ENCODE measurements at places on chromosomes 6 and 20.

DNA sequence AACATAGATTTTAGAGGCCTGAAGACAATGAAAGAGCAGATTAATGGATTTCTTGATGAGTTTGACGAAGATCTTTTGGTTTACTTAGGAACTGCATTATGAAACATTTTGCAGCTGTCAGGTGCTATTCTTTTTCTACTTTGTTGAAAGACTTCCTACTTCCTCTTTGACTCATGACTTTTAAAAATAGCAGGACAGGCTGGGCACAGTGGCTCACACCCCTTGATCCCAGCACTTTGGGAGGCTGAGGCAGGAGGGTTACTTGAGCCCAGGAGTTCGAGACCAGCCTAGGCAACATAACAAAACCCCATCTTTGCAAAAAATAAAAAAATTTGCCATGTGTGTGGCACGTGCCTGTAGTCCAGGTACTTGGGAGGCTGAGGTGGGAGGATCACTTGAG is 52.0 kb downstream of the ITCH start:
- DNase-seq: no peak

- DNase-seq: no peak
Observed at GRCh38 chr20:17882834-17883591, 85.6 kb downstream of the SNX5 start.

DNA sequence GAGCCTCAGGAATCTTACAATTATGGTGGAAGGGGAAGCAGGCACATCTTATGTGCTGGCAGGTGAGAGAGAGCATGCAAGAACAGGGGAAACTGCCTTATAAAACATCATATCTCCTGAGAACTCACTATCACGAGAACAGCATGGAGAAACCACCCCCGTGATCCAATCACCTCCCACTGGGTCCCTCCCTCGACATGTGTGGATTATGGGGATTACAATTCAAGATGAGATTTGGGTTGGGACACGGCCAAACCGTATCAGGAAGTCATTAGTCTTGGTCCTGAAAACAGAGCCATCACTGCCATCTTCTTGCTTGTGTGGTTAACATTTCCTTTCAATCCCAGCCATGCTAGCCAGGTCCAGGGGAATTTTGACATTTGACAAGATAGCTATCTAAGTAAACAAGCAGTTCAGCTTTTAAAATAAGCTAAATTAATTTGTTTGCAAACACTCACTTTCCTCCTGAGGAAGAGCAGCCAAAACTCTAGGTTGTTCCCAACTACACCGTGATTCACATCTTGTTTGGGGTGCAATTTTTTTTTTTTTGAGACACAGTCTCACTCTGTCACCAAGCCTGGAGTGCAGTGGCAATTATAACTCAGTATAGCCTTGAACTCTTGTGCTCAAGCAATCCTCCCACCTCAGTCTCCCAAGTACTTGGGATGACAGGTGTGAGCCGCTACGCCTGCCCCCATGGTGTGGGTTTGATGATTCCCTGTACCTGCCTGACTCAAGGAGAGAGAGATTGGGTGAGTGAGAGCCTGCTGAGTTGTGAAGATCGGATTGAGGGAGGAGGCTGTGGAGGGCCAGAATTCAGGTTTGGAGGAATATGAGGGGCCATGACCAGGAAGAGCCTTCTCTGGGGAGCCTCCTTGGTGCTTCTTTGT is 13.0 kb upstream of the PPP1R14C start:
- no peak for DNase-seq

- no peak for DNase-seq
Observed at GRCh38 chr6:165986914-165987482, 180.7 kb downstream of the TBXT start.

DNA sequence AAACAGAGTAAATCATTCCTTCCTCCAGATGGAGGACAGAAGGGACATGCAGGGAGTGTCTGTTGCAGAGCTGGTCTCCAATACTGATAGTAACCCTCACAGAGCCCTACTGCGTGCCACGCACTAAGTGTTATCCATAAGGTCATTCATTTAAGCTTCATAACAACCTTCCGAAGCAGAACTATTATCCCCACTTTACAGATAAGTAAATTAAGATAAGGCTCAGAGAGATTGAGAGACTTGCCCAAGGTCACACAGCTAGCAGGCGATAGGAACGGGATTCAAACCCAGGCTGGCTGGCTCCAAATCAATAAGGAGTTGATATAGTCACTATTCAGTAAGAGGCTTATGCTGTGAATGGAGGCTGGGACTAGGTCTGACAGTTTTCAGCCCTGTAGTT is 30.6 kb downstream of the CPNE5 start:
- no peak for DNase-seq

DNA sequence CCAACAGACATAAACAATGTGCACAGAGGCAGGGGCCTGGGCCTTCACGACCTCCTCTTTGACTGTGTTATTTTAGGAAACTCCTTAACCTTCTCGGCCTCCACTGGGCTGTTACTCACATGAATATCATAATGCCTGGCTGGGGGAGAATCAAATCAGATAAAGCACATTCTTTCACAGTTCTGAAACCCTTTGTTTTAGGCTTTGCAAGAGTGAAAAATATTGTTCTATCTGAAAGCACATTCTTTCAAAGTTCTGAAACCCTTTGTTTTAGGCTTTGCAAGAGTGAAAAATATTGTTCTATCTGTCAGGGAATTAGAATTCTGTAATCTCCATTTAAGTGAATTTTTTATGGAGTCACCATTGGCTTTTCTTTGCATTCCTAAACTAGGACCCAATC is 50.7 kb upstream of the SYNDIG1 start:
- no peak for DNase-seq

DNA sequence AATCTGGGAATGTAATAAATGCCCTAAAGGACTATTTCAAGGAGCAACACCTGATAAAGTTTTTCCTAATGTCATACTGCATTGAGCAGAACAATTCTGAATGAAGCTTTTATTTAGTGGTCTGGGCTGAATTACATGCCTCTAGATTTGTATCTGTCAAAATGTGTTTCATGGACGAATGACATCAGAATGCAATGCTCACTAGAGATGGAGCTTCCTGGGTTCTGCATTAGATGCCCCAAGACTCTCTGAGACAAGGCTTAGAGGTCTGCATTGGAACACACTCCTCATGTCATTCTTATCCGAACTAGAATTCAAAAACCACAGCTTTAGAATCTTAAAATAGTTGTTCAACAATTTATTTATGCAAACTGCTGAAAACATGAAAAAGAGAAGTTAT is 62.0 kb downstream of the SYNE1 start:
- no peak for DNase-seq

DNA sequence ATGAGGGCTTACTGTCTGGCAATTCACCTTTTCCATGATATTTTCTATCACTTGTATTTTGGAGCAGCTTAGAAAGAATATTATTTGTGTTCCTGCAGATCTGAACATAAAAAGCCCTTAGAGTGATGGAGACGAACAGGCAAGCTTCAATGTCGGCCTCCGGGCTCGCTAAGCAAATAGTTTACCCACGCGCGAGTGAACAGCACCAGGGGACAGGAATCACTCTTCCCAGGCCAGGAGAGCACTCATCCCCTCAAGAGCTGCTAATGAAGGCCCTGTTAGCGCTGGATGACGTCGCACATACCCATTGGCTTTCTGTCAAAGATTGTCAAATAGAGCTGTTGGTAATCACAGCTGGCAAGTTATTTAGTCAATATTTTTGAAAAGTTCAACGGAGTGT is 395.7 kb downstream of the ZFAND3 start:
- DNase-seq: no peak

DNA sequence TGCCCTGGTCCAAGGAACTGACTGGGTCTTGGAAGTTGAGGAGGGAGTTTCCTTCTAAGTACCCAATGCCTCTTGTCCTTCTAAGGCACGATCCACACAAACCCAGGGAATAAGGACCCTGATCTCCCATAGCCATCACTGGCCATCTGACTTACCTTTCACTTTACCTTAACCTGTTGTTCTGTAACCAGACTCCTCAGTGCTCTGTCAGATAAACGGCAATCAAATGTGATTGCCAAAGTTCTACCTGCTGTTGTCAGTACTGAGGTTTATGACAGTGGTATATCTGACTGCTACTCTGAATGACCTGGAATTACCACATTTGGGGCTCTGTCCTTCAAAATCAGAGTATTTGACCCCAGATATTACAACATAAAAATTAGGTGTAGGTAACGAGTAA is 49.8 kb downstream of the HMGN3 start:
- no peak for DNase-seq

DNA sequence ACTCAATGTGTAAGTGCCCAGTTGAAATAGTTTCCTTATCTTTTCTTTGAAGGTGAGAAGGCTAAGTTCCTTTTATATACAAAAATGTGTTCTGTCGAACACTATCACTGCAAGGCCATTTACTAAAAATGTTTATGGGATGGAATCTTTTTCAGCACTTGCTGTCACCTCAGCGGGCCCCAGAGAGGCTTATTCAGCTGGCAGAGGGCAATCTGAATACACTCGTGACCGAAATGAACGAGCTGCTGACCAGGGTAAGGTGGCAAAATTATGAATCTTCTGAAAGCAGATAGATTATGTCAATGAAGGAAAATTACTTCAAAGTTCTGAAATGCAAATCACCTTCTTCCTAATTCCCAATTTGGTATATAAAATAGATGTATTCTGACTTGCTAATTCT is 340.2 kb downstream of the ARHGAP18 start:
- no peak for DNase-seq

GRCh38 chr20:63273059-63273579 is 506 bp downstream of the ARFGAP1 start:
- DNase-seq: no peak

GRCh38 chr6:149922642-149923326 is at the start of gene RAET1G:
TSS of gene RAET1G (minus strand) at chr6:149923121. CDS start at chr6:149923010, 111 bp downstream.
- DNase-seq: peak; percentile 81

GRCh38 chr6:152669895-152670294 is 27.8 kb upstream of the MYCT1 start:
- DNase-seq: no peak

- no peak for DNase-seq
Observed at GRCh38 chr6:18276610-18277236, 12.4 kb upstream of the DEK start.

- DNase-seq: no peak
Observed at GRCh38 chr6:6002848-6003620, 3.7 kb downstream of the NRN1 start.

DNA sequence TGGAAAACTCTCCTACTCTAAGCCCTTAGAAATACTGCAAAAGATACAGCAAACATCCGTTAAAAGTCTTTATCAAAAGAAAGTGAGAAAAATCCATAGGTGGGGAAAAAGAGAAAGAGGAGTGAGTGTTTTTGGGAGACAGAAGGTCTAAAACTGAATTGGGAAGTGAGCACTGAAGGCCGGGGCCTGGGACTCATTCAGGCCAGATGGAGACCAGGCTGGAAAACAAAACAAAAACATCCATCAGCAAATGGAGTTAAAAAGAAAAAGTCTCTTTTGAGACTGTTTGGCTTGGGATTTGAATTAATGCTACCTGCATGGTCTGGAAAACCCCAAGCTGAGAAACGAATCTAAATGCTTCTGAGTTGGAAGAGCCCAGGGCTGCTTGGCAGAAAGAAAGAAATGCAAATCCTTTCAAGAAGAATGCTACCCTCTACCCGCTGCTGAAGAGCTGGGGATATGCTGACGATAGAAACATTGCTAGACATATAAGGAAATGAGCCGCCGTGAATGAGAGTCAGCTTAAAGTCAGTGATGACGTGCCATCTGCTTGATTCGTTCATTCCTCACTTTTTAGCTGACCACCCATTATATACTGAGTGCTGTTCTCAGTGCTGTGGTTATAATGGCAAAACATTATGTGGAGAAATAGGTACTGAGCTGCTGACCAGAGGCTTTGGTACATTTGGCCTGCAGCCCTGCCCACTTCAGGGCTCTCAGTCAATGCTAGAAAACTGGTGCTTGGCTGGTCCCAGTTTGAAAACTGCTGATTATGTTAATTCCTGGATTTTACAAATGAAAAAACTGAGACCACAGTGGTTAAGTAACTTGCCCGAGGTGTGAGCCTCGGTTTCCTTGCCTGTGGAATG is 28.0 kb upstream of the TULP4 start:
- DNase-seq: peak; percentile 11

DNA sequence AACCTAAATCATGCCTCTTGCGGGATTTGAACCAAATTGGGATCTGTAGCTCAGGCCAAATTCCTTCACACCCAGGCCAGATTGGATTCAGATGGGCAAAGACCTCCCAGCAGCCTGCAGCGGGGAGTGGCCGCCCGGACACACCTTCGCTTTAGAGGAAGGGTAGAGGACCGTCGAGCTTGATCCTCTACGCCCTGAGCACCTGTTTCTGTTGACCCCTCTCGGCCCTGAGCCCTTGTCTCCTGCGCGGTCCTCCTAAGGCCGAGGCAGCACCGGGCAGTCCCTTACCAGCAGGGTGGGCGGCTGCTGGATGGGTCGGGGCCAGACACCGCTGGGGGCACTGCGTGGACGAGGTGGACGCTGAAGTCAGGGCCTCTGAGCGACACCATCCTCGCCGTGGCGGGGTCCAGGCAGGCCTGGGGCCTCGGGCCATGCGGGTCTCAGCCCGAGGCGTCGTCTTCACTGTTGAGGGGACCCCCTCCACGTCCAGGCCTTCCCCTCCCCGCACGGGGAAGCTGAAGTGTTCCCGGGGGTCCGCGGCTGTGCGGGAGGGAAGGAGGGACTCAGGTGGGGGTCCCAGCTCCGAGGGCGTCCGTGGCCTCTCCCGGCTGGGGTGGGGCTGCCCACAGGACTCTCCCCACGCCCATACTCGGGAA is 114.8 kb downstream of the SMOC2 start:
- no peak for DNase-seq

DNA sequence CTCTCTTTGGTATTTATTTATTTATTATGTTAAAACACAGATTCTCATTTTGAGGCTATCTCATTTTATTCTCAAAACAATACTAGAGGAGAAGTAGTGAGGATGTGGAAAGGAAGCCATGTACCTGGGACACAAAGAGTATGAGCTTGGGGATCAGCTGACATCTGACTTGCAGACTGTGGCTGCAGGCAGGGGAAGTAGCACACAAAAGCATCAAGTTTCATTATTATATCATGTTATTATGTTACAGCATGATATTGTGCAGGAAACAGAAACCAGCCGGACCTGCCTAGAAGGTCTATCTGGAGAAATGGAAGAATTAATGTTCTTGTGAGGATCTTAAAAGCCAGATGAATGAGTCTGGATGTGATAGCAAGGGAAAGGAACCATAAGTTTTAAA is 248.2 kb downstream of the KHDC1L start:
- DNase-seq: no peak

Measured in CD4-positive, alpha-beta T cell treated with Interleukin-6 at 100 ng/mL for 8 hours (primary cell).